ENCODE measurements at places on chromosomes 11 and 22.

GRCh38 chr11:30342736-30343166 lies 19.8 kb downstream of the ARL14EP start:
- no peak for DNase-seq

DNA sequence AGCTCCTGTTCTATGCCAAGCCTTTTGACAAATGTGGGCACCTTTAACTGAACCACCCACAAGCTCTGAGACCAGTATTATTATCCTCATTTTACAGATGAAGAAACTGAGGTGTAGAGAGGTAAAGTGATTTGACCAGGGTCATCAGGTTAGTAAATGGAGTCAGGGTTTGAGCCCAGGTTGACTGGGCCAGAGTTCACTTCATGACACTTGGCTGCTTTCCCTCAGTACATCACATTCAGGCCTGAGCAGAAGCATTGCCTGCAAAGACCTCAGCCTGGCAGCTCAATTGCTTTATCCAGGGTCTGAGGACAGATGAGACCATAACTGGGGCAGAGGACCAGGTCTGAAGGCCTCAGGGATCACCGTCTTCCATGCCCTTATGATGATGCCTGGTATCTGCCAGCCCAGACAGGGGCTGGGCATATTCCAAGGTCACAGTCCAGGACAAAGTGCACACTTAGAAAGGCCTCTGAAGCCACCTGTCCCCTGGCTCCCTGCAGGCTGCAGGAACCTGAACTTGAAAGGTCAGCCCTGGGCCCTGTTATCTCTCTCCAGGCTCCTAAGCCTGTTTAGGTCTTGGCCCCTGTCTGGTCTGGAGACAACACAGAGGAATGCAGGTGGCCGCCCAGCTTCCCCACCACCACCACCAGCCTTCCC lies 32.0 kb downstream of the POU2AF3 start:
- no peak for DNase-seq

DNA sequence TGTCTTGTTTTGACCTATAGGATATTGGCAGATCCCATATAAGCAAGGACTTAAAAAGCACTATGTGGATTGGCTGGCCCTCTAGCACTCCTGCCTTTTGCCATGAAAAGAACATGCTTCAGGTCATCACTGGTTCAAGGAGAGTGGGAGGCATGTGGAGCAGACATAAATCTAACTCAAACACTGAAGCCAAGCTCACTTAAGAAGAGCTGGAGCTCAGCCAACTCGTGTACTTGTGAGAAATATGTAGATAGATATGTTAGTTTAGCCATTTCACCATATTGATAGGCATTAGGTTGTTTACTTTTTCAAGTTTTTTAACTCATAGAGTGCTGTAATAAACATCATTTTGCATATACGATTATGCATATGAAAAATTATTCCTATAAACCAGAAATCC lies 19.9 kb upstream of the BBOX1 start:
- no peak for DNase-seq

DNA sequence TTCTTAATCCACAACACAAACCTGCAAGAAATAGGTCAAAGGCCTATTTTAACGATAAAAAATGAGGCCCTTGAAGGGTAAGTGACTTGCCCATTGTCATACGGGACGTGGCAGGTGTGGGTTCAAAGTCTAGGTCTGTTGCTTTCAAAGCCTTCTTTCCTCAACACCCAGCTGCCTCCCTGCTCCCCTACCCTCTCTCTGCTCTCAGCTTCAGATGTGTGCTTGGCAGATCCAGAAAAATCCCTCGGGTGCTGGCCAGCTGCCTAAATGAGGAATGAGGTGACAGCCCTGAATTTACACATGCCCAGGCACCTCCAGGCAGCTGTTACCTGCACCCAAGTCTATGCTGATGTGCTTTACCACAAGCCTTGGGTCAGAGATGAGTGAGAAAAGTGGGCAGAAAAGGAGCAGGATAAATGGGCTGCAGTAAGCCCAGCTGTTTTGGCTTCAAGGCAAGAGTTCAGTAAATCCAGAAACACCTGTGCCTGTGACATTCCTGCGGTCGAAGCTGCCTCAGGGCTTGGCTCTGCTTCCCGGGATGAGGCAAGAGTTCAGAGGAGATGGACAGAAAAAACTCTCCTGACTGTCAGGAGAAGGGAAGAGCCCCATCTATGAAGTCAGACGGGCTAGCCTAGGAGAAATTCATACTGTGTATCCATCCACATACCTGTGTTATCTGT lies 49.9 kb upstream of the LDLRAD3 start:
- DNase-seq = no peak

GRCh38 chr22:30821863-30822215 lies 127.2 kb downstream of the OSBP2 start:
- no peak for DNase-seq

GRCh38 chr22:48359613-48359965 lies 1468.1 kb downstream of the BRD1 start:
- no peak for DNase-seq

DNA sequence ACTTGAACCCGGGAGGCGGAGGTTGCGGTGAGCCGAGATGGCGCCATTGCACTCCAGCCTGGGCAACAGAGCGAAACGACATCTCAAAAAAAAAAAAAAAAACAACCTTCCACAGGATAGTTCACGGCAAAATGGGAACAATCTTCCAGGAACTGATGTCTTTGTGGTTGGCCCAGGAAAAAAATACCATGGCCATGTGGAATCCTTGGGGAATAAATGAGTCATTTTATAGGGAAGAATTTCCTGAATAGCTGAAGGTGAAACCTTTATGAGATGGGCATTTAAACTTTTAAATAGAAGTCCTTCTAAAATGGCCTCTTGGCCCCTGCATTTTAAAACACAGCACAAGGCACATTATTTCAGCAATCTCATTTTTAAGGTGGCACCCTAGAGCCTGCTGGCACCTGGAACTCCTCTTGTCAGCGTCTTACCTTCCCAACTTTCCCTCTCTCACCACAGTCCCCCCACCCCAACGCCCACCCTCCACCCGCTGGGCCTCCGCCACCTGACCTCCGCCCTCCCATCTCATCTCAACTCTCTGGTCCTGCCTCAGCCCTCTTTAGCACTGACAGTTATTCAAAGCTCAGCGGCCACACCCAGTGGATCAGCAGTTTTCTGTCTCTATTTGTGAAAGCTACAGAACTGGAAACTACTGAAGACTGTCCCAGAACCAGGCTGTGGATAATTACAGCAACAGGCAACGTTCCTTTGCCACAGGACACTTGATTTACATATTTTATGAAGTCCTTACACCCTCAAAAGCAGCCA lies 43.1 kb downstream of the SCGB1A1 start:
- peak; percentile 36 for DNase-seq

DNA sequence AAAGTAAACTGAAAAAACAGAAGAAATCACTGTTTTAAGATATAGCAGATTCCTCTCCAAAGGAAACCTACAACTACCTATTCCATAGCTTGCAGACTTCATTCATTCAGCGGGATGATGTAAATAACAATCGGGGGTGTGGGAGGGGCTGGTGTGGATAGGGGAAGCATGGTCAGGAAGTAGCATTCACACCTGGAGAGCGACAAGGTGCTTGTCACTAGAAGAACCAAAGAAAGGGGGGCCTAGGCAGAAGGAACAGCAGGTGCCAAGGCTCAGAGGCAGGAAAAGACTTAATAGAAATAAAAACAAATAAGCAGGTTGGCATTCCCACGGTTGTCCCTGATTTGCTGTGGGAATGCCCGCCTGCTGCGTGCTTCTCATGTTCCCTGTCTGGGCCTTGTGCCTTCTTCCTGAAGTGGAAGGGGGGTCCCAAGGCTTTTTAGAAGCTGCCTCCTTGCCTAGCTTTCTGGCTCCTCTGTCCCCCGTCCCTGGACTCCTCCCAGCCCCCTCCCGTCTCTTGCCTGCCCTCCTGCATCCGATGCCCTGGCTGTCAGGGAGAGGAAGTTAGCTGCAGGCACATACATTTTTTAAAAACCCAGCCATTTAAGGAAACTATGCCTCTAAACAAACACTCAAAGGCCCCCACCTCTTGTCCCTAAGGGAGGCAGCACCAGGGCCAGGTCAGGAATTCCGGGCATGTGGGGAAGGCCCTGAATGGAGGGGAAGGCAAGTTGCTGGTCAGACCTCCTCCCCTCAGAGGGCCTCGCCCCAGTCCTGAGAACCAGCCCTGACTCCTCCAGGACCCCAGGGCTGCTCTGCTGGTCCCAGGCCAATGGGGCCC lies 54.7 kb upstream of the PRDM11 start:
- DNase-seq = no peak

DNA sequence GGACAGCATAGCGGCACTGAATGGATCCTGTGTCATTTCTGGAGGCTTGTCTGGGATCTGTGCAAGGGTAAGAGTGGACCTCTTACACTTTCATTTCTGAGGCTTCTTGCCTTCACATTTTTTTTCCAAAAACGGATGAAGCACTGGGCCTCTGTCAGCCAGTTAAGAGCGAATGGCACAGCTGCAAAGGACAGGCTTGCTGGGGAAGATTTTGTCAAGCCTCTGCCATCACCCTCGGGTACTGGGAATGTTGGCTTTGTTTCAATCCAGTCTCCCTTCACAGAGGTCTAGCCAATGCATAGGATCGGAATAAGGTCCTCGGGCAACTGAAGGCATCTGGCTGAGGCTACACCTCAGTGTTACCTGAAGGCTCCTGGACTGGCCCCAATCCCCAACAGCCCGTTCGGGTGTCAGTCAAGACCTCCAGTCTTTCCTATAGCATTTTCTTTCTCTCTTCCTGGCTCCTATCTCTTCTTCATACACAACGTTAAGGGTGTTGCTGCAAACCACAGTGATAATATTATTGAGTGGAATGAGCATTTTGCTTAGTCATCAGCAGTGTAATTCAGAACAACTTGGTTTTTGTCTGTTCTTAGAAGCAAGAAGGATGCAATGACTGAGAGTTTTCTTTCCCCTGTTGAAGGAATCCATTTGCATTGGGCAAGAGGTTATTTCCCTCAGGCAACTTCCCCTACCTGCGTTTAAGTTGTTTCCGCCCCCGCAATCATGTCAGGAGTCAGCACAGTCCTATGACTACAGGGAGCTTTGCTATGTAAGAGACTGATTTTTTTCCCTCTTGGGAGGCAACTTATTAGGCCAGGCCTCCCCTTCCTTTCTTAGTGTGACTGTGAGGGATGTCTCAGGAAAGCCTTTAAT lies 22.8 kb downstream of the NPAT start:
- DNase-seq = peak; percentile 56

DNA sequence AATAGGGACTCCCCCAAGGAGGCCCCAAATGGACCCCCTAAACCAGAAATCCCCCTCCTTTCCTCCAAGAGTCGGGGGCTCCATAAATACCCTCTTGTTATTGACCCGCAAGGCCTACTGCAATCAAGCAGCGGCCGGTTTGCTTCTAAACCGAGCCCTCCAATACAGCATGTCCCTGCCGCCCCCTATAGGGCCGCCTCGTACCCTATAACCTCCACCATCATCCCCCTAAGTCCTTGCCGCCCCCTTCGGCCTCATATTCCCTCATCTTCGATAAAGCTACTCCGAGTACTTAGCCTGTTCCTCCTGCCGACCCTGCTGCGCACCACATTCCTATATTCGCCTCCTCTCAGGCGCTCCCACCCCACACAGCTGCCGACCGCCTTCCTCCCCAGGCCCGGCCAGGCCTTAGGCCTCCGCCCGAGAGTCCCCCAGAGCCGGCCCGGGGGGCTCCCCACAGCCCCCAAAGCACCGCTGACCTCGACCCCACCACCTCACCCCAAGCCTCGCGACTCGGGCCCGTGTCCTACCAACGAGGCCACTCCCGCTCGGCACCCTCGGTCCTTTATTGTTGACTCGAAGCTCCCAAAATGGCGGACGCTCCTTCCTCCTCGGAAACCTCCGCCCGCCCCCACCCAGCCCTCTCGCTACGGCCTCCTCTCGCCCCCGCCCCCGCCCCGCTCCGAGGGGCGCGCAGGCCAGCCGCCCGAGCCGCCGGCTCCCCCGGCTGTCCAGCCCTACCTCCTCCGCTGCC lies 430 bp downstream of the DDX6 start:
- peak; percentile 71 for DNase-seq

DNA sequence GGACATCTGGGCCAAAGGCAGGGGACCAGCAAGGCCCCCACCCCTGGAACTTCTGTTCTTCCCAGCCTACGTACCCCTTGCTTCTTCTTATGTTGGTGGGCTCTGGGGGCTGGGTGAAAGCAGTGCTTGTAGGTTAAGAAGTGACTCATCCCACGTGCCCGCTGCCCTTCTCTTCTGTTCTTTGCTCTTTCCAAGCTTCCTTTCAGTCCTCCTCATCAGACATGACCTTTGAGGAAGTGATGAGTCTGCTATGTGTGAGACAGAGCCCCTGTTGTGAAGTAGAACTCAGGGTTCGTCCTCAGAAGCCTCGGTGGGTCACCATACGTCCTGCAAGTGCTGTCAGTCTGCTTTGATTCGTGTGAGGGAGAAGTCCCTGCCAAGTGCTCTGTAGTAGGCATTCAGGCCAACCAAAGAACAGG lies 12.7 kb downstream of the MED15 start:
- DNase-seq = peak; percentile 71

DNA sequence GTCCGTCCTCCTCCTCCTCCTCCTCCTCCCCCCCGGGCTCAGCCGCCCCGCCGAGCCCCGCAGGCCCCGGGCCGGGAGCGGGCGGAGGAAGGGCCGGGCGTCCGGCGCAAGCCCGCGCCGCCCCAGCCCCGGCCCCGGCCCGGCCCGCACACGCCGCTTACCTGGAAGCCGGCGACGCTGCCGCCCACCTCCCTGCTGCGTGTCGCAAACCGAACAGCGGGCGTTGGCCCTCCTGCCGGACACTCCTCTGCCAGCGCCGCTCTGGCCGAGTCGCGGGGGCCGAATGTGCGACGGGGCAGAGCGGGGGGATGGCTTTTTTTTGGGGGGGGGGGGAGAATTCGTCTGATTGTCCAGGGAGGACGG lies 1.1 kb downstream of the IGF2 start:
- DNase-seq = no peak

- DNase-seq = no peak
Observed at GRCh38 chr11:12785901-12786300, 111.7 kb downstream of the TEAD1 start.

DNA sequence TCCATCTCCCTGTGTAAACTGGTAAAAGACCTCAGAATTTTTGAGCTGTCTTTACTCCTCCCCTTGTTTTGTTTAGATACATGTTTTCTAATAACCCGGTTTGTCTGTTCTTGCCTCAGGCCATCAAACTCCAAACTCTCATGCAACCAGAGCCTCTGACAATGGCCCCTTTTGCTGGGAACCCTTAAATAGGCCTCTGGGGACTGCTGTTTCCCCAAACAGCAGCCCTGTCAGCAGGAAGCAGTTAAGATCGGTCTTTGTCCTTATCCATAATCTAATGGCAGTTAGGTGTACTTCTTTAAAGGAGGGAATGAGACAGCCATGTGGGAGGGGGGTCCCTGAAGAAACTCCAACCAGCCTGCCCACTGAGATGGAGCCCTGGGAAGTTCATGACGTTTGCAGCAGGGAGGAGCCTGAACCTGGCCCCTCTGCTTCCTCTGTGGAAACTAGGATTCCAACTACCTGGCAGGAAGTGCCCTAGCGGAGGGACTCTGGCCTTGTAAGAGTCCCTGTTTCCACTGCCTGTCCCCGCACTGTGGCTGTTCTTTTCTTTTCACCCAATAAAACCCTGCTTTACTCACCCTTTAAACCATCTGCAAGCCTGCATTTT lies 1354.4 kb downstream of the LRRC4C start:
- DNase-seq = no peak

DNA sequence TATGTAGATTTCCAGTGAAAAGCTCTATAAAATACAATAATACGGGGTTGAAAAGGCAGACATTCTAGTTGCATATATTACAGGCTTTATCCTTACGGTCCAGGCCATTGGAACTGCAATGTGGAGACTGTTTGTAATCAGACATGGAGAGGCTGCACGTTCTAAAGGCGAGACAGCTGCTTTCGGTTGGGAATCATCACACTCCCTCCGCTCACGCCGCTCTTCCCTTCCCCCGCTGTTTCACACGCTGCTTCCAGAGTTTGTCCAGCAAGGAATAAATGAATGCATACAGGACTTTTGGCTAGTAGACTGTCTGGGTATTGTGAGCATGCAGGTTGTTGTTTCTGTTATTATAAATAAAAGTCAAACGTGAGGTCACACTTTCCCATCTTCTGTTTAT lies 13.5 kb upstream of the EFCAB6 start:
- no peak for DNase-seq
